ENCODE measurements at places on chromosomes 1 and 21.

GRCh38 chr1:248782416-248783141 is 27.0 kb upstream of the LYPD8 start:
- DNase-seq: no peak

DNA sequence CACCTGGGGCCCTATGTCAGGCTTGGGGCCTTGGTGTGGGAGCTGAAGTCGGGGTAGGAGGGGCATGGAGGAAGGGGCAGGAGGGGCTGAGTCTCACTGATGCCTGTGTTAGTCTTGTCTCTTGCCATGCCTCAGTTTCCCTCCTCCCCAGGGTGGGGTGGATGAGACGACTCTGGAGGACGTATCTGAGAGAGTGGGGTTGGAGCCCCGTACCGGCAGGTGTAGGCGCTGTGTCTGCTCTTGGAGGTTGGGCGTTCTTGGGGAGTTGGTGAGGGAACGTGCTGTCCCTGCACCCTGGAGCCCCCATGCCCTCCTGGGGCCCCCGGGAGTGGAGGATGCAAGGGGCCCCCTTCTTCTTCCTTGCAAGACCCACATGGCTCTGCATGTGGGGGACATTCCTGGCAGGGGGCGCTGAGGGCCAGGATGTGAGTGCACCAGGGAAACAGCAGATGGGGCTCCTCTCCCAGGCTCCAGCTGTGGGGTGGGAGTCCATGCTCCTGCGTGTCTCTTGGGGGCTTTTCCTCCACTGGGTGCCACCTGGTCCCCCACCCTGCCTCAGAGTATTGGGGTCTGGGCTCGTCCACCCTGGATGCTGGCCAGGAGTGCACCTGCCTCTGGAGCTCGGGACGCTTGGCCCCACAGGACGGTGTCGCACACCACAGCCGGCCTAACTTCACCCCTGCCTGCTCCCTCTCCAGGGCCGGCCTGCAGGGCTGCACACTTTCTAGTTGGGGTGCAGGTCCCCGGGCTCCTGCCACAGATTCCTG is 1.4 kb upstream of the TNFRSF14 start:
- no peak for DNase-seq

GRCh38 chr1:192445839-192446489 is 129.2 kb downstream of the RGS21 start:
- DNase-seq: peak; percentile 11

DNA sequence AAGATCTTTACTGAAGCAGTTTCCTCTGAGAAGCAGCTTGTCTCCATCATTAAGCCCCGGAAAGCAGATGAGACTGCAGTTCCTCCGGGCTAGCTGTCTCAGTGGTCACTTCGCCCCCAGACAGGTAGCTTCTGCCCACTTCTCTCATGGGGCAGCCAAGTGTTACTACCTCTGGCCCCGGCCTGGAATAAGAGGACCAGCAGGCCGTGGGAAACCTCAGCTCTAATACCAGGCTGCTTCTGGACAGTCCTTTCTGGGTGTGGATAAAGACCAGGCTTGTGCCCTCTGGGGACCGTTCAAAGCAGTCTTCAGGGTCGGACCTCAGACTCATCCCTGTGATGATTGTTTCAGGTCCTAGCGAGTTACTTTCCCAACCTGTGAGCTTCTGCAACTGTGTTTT is 54.8 kb downstream of the RUNX3 start:
- no peak for DNase-seq

DNA sequence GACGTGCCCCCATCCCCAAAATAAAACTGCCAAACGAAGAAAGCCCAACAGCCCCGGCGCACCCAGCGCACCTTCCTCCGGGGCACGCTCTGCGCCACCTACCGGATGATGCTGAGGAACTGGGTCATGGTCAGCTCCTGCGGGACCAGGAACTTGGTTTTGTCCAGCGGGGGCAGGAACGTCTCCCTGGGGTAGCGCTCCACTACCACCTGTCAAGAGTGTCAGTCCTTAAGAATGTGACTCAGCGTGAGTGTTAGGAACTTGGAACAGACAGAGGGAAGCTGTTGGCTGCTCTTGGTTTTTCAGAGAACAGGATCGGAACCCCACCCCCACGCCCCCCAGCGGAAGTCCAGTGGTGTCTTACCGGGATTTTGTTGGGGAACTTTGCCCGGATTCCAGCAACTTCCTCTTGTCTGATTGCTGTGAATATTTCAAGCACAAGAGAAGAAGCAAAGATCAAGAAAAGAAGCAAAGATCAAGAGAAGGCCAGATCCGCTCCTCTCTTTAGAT is 431 bp downstream of the MAP1LC3C start:
- DNase-seq: peak; percentile 22

- no peak for DNase-seq
Observed at GRCh38 chr21:34567604-34568155, 47.2 kb downstream of the RCAN1 start.

DNA sequence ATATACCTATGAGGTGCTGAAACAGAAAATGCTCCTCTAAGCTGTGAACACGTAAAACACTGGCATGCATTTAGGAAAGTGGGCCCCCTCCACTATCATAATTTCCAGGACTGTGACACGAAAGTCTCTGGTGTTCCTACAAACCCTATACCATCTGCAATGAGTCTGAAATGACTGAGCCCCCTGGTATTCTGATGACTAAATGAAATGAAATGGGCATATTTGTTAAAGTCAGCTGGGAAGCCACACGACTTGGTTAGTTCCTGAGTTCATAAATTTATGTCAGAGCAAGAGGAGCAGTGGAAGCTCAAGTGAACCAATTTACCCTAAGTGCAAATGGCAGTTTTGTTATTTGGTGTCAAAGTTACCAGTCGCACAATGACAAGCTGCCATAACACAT is 182.3 kb downstream of the KCTD3 start:
- no peak for DNase-seq

GRCh38 chr1:43067977-43068751 is 103.9 kb downstream of the EBNA1BP2 start:
- DNase-seq: no peak

DNA sequence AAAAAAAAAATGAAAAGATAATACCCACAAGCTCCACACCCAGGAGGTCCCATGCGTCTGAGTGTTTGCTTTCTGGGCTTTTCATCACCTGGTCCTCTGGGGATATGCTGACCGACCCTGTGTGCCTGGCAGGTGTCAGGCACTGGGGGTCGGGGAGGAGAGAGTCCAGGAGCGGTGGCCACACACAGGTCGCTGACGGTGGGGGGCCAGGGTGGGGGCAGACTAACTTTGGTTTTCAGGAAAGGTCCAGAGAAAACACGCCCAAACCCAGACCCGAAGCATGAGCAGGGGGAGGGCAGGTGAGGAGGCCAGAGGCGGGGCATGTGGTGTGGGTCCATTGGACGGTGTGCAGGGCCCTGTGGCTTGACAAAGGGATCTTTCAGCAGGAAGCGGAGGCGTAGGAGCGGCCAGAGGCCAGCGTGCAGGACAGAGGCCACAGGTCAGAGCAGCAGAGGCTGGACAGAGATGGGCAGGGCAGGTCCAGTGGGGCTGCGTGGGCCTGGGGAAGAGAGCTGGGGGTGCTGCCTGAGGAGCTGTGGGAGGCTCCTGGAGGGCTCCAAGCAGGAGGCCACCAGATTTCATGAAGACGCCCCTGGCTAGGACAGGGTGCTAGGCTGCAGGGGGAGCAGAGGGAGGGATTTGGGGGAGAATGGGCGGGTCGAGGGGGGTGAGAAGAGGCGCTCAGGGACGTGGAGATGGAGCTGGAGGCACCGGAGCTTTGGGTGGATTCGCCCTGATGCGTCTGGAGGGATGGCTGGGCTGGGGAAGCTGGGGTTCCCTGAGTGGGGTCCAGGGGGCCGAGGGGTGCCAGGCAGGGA is 15.8 kb downstream of the RNF223 start:
- DNase-seq: no peak

GRCh38 chr1:147800804-147801203 is 40.4 kb upstream of the GJA5 start:
- DNase-seq: no peak

GRCh38 chr1:54996359-54996868 is 2.3 kb upstream of the BSND start:
- peak; percentile 63 for DNase-seq

- DNase-seq: no peak
Observed at GRCh38 chr1:177948336-177948972, 21.4 kb downstream of the SEC16B start.

DNA sequence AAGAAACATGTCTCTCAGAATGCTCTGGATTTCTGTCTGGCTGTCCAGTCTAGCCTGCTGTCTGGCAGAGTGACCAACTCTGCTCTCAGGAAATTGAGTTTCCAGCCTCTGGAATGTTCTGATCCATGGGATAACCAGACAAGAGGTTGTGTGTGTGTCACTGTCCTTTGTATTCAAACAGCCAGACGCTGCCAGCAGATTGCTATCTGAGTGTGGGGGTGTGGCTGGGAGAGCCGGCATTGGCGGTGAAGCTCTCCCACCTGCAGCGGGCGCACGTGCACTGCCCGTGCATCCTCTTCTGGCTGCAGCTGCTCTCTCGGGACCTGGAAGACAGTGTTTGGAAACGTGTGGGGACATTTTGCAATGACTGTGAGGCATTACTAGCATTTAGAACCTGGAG is 26.1 kb downstream of the PKP1 start:
- no peak for DNase-seq

- DNase-seq: no peak
Observed at GRCh38 chr21:32101277-32101676, 177.6 kb downstream of the MIS18A start.

DNA sequence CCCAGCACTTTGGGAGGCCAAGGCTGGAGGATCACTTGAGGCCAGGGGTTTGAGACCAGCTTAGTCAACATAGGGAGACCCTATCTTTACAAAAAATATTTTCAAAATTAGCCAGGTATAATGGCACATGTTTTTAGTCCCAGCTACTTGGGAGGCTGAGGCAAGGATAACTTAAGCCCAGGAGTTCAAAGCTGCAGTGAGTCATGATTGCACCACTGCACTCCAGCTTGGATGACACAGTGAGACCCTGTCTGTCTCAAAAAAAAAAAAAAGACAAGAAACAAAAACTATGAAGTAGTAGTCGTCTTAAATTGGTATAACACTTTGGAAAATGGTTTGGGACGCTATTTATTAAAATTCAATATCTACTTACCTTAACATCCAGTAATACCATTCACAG is 7.7 kb downstream of the AIM2 start:
- no peak for DNase-seq

GRCh38 chr1:21941370-21941769 is 4.3 kb upstream of the HSPG2 start:
- no peak for DNase-seq

GRCh38 chr1:219806020-219806419 is 122.3 kb downstream of the SLC30A10 start:
- DNase-seq: no peak
